ENCODE measurements at places on chromosomes 11 and 22.

DNA sequence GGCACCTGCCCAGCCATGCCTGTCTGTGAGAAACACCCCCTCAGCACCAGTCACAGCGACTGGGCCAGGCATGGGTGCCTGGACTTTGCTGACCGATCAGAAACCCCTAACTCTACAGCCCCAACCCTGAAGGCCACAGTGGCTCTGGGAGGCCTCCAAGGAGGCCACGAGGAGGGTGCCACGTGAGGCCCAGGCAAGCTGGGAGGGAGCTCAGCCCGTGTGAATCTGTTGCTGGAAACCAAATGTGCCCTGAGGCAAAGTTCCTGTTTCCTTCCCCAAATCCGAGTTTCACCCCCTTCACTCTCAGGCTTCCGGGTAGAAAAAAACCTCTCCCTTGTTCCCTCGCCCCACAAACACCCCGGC is 1.3 kb downstream of the UNC93B1 start:
- no peak for DNase-seq

- no peak for DNase-seq
Observed at GRCh38 chr22:24207264-24208011, 26.2 kb downstream of the SUSD2 start.

DNA sequence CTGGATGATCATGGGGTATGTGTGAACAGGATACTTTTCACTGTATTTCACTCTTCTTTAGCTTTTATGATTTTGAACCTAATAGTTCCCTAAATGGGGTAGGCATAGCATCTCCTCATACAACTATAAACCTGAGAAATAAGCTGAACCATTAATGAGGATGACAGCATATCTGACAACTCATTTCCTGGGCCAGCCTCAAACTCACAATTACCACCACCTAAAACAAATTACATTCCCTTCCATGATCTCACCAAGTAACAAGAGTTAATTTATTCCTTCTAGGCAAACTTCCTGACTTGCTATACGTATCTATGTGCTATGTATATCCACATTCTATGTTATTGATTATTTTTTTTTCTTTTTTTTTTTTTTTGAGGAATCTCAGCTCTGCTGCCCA is 23.0 kb downstream of the SIK3 start:
- DNase-seq, result no peak

DNA sequence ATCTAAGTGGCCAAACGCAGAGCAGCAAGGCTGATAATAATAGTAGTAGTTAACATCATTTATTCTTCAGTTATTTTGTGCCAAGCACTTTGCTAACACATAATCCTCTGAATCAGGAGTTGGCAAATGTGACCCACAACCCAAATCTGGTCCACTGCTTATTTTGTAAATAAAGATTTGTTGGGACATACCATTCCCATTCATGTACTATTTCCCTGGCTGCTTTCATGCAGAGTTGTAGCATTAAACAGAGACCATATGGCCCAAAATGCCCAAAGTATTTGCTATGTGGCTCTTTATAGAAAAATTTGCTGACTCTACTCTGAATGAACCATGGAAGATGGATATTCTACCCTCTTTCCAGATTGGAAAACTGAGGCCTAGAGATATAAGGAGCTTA is 50.3 kb downstream of the COMMD9 start:
- no peak for DNase-seq

DNA sequence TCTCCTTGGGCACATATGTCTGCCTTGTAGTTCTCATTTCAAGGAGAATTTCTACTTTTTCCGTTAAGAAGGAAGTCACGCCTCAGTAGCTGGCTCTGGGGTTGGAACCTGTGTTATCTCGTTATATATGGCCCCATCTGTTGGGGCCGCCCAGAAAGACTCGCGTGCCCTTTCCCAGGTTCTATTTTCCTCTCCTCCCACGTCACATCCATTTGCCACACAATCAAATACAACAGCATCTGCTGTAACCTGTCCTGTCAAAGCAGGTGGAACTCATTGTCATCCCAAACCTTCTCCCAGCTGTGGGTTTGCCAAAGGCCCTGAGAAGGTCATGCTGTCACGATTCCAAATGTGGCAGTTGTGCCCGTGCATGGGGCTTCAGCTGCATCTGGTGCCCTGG is 213.1 kb upstream of the ZBED5 start:
- no peak for DNase-seq

GRCh38 chr11:101582989-101583250 is 887 bp downstream of the TRPC6 start:
- DNase-seq, result peak; percentile 11

DNA sequence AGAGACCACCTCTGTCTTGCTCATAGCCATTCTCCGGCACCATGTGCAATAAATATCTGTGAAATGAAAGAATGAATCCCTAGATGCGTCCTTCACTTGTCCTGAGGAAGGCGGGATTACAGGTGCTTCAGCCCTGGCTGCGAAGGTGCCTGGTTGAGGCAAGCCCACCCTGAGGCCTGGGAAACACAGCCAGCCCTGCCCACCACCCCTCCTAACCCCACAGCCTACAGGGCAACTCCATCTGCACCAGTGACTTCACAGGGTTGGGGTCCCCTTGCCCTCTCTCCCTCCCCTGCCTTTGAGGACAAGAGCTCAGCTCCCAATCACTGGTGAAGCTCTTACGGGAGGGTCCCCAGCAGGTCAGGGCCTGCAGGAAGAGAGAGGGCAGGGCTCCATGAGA is 17.5 kb upstream of the SCGB1A1 start:
- no peak for DNase-seq

DNA sequence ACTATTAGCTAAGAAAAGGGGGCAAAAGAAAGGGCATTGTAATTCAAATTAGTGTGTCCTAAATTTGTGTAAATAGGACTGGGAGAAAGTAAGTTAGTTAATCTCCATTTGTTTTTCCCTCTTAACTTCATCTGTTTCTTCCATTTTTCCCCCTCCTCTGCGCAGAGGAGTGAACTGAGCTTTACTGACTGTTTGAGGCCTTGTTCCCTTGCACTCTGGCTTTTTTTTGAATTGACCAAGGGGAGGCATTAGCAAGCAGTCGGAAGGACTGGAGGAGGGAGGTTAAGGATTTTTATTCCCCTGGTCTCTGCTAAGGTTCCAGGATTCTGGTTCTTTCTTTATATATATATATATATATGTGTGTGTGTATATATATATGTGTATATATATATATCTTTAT is 15.2 kb upstream of the FANCF start:
- no peak for DNase-seq

GRCh38 chr22:23282089-23282501 is 101.8 kb downstream of the BCR start:
- DNase-seq, result no peak

GRCh38 chr11:117876341-117877119 is at the start of gene FXYD6:
TSS of gene FXYD6 (minus strand) at chr11:117876658. CDS start at chr11:117842776, 33,882 bp downstream.
- peak; percentile 84 for DNase-seq

- no peak for DNase-seq
Observed at GRCh38 chr22:33747576-33748180, 172.6 kb downstream of the LARGE1 start.

DNA sequence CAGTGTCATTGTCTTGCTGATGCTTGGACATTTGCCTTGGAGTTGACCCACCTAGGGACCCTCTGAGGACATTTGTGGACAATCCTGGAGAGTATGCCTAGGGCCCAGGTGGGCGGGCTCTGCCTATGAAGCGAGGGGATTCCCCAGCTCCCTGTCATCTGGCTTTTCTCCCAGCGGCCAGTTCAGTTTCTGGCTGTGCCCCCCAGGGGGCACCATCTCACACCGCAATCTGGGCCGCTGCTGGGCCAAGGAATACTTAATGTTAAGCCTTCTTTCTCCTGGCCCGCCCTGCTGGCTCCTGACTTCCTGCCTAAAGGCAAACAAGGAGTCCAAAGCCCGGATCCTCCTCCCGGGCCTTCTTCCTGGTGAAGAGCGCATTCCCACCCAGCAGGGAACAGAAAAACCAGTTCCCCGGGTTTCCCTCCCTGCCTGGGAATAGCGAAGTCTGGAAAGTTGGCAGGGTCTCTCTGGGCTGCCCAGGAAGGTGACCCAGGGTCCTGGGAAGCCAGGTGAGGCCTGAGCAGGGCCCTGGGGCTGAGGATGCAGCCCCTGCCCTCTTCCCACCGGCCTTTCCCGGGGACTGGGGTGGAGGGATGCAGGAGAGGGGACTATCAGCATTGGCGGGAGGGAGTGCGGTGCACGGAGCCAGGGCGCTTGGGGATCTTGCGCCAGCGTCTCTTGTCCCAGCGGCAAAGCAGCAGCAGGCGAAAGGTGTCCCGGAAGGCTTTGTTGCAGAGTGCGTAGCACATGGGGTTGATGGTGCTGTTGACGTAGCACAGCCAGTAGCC is 11.9 kb downstream of the CHRM1 start:
- peak; percentile 60 for DNase-seq

- no peak for DNase-seq
Observed at GRCh38 chr11:110297726-110298300, 1.4 kb upstream of the RDX start.

- no peak for DNase-seq
Observed at GRCh38 chr11:16456366-16456765, 100.0 kb upstream of the SOX6 start.

DNA sequence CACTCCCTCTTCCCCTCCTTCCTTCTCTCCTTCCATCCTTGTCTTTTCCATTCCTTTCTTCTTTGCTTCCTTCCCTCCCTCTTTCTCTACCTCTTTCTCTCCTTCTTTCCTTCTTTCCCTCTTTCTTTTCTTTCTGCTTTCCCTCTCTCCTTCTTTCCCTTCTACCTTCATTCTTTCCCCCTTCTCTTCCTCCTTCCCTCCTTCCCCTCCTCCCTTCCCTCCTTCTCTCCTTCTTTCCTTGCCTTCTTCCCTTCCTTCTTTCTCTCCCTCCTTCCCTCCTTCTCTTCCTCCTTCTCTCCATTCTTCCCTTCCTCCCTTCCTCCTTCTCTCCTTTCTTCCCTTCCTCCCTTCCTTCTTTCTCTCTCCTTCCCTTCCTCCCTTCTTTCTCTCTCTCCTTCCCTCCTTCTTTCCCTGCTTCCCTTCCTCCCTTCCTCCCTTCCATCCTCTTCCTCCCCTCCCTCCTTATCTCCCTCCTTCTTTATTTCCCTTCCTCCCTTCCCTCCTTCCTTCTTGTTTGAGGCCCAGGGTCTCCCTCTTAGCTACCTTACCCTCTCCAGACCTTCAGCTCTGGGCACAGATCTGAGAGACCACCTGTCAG is 77.0 kb downstream of the BUD13 start:
- no peak for DNase-seq

DNA sequence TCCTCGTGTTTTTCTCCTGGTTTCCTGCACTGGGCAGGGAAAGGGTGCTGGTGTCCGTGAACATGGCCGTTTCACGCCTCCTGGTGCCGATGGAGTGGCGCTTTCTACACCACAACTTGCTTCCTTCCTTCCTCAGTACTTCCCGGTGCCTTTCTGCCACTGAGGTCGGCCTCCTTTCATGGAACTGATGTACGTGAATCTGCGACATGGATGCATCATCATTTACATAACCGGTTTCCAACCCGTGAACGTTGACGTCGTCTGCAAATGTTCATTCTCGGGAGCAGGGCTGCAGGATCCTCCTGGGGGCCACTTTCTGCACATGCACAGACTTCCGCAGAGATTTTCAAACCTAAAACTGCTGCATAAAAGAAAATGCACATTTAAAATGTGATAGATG is 474.4 kb downstream of the BRD1 start:
- no peak for DNase-seq

DNA sequence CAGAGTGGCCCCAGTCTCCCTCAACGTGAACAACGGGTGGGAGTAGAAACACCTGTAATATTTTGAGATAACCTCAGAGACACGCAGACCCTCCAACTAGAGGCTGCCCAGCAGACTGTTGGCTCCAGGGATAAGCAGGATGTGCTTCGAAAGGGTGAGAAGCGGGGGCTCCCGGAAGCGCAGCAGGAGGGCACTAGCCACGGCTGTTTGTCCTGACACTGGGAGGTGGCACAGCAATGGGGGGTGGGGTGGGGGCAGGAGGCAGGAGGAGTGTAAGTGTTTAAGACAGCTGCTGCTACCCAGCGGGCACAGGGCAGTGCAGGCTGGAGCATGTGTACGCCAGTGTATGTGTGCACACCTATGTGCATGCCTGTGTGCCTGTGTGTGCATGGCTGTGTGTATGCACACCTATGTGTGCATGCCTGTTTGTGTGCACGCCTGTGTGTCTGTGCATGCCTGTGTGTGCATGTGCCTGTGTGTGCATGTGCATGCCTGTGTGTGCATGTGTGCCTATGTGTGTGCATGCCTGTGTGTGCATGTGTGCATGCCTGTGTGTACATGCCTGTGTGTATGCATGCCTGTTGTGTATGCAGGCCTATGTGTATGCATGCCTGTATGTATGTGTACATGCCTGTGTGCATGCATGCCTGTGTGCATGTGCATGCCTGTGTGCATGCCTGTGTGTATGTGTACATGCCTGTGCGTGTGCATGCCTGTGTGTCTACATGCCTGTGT is 154.7 kb downstream of the SHANK2 start:
- no peak for DNase-seq

- DNase-seq, result no peak
Observed at GRCh38 chr11:41895081-41895480, 435.6 kb upstream of the LRRC4C start.

DNA sequence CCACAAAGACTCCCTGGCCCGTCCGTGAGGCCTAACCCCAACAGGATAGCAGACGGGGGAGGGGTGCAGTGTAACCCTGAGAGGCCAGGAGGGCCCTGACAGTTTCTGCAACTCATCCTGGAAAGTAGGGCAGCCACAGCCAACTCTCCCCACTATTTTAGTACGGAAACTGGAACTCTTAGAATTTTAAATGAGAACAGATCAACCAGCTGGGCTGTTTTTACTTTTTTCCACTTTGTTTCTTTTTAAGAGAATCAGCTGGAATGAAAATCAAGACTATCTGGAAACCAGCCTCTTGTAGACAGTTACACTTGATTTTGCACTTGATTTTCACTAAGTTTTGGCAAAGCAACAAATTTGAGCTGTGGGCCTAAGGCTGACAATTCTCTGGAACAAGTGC is 42.7 kb upstream of the NRIP3 start:
- DNase-seq, result peak; percentile 76

DNA sequence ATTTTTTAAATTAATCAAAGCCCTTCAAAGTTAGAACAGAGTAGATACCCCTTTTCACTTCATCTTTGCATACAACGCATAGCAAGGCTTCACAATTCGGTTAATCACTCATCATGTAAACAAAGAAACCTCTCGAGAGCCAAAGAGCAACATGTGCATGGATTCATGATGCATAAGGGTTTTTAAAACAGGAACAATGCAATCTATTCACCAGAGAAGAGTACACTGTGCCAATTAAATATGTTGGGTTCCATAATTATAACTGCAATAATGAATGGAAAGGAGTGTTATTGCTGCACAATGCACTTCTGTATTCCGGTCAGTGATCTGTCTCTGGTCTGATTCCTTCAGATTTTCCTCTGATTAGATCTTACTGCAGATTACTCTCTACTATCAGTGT is 45.3 kb downstream of the CADM1 start:
- DNase-seq, result no peak

DNA sequence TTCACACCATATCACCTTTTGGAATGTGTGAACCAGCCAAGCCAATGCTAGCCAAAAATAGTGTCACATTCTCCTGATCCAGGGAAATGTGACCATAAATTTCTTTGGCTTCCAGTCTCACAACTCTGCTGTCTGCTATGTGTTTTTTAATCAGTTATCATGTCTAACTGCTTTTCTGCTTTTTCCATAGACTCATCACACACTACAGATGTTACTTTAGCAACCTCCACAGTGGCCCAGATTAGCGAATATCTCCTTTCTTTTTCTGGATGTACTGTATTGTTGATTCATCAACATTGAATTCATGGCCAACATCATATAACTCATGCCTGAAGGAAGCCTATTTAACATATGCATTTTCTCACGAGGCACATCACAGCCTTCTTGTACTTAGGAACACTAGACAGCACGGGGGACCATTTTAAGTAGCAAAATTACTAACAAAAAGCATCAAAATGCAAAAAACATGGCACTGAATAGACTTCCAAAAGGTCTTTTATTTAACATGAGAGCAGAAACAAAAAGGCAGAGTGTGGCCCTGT is 73.1 kb upstream of the POU2AF2 start:
- peak; percentile 36 for DNase-seq

Measured in muscle of arm (tissue), 14 donors.